ENCODE measurements at places on chromosomes 12 and 14.

DNA sequence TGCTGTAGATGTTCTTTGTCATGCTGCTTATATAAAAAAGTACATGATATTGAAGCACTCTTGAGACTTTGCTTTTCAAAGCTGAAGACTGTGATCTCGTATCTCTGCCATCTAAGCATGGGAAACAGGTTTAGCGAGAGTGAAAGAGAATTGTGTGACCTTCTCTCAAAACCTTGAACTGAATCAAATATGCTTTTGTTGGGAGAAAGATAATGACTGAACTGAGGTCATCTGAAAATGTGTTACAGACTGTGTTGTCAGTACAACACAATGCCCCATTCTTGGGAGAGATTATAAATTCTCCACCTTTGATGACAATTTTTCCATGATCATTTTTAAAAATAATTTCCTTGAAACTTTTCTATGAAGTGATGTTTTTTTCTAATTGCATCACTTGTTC lies 272.1 kb upstream of the SEL1L start:
- DNase-seq: no peak

DNA sequence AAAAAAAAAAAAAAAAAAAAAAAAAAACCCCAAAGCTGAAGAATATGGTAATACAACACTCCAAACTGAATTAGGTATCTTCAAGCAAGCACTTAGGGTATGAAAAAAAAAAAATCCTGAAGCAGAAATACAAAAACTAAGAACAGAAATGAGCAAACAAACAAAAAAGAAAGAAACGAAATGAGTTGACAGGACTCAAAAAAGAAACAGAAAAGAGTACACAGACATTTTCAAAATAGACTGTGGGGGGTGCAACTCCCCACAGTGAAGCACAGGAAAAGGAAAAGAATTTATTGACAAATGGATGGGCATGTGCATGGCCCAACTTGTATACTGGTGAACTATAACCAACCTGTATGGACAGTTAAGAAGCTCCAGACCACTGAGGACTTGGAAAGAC lies 24.6 kb downstream of the RPS6KA5 start:
- DNase-seq: no peak

DNA sequence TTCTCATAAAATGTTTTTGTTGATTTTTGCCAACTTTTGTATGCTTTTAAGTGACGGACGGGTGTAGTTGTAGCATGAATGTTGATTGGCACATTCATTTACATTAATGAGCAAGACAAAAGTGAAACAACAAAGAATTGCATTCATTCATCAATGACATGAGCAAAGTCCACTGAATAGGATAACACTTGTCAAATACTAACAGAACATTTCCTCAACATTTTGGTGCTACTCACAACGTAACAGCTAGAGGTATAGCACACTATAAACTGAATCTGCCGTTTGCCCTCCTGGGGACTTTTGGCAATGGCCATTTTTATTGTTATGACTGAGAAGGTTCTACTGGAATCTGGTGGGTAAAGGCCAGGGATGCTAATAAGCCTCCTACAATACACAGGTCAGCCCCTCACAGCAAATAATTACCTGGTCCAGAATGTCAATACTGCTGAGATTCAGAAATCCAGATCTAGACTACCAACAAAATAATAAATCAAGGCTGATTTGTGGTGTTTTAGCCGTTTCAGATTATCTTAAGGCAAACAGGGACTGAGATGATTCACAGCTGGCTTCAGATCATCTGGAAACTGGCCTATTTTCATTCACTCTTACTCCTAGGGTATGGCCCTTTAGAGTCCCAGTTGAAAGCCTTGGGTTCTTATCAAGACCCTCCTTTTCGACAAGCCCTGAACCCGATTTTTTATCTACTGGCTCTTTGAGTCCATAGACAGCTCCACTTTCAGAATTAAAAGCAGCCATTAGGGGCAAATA lies 22.5 kb upstream of the CDKN3 start:
- no peak for DNase-seq

DNA sequence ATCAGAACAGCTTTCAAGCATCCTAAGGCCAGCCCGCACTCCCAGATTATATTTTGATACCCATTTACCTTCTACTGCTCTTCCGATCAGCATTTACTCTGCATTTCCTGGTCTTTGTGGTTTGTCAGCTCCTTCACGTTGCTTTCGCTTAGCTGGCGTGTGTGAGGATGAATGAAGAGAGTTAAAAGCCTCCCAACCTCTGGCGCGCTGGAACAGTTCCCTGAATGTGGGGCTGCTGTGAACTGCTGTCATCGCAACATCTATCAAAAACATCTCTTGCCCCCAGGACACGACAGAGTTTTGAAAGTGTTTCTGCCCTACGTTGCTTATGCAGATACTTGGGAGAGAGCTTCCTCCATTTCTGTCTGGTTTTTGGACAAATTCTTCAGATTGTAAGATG lies 129.2 kb downstream of the KCNA5 start:
- no peak for DNase-seq

- DNase-seq: no peak
Observed at GRCh38 chr14:76088326-76088725, 63.4 kb upstream of the GPATCH2L start.

- DNase-seq: no peak
Observed at GRCh38 chr14:23494223-23494622, 24.7 kb downstream of the NGDN start.

- peak; percentile 83 for DNase-seq
Observed at GRCh38 chr12:50050410-50051098, 6.8 kb upstream of the ASIC1 start.

DNA sequence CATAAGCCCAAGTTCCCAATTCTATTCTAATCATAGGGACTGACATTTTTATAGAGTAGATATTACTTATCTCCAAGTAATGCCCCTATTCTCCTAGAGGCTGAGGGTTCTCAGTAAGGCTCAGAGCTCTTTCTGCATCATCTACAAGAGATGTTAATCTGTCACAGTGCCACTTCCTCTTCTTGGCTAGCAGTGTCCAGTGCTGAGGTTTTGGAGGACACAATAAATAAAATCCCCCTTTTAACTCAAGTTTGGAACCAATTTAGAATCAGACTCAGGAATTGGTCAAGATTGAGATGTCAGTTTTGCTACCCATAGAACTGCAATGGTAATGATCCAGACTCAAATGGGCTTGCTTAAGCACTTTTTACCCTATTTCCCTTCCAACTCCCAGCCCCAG lies 154.1 kb upstream of the ARID2 start:
- DNase-seq: no peak

GRCh38 chr14:54567639-54568561 lies 972 bp downstream of the SAMD4A start:
- peak; percentile 68 for DNase-seq

DNA sequence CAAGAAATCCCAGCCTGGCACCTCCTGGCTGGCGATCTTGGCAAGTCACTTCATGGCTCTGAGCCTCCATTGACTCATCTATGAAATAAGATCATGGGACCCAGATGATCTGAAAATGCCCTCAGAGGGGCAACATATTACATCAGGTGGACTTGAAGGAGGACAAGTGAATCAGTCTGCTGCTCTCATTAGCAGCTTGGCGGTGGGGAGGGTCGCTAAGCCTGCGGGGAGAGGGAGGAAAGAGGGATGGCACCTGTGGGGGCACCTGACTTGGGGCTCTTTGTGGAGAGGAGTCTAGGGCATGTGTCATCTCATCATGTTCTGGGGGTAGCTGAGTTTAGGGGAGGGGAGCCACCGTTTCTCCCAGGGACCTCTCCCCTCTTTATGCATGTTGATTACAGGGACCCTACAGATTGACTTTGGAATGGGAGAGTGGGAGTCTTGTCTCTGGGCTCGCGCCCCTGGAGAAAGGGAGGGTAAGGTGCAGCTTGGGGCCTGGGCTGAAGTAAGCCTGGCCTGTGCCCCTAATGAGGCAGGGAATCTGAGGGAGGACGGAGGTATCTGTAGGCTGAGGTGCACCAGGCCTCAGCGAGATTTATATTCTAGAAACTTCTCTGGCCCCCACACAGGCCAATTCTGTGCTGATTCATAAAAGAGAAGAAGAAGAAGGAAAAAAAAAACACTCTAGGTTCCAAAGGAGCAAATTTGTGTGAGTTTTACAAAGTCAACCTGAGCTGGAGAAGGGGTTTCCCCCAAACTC lies 29.3 kb upstream of the BATF start:
- no peak for DNase-seq

- DNase-seq: no peak
Observed at GRCh38 chr12:26712892-26713291, 120.1 kb downstream of the ITPR2 start.

GRCh38 chr12:84159260-84159659 lies 753.3 kb downstream of the SLC6A15 start:
- no peak for DNase-seq

DNA sequence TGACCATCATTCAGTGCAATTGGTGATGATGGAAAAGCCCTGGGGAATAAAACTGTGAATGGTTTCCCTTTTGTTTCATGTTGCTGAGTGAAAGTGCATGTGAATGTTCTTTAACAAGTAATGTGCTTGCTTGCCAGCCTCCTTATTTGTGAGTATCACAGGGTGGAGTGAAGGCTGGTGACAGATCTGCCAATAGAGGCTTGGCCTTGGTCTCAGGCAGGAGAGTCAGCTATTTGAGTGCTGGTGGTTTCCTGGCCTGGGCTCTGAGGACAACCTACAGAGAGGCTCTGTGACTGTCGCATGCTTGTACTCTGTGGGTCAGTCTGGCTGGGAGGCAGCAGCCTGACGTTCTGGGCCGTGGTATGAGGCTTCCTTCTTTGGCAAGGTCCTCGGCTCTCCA lies 20.7 kb downstream of the KRT85 start:
- no peak for DNase-seq

DNA sequence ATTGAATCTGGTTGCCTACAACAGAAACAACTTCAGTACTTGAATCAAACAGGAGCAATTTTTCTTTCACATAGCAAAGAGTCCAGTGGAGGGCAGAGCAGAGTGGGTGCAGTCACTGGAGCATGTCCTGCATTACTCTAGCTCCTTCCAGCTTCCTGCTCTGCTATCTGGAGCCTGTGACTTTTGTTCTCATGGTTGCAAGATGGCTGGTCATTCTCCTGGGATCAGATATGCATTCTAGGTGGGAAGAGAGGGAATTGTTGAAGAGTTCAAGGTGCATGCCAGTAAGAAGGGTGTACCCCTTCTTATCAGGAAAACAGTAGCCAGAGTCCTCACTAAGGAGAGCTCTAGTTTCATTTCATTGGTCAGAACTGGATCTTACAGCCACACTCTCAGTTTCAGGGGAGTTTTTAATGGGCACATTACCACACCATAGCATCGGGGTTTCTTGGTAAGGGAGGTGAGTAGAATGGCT lies 8.0 kb downstream of the IFT43 start:
- DNase-seq: no peak

DNA sequence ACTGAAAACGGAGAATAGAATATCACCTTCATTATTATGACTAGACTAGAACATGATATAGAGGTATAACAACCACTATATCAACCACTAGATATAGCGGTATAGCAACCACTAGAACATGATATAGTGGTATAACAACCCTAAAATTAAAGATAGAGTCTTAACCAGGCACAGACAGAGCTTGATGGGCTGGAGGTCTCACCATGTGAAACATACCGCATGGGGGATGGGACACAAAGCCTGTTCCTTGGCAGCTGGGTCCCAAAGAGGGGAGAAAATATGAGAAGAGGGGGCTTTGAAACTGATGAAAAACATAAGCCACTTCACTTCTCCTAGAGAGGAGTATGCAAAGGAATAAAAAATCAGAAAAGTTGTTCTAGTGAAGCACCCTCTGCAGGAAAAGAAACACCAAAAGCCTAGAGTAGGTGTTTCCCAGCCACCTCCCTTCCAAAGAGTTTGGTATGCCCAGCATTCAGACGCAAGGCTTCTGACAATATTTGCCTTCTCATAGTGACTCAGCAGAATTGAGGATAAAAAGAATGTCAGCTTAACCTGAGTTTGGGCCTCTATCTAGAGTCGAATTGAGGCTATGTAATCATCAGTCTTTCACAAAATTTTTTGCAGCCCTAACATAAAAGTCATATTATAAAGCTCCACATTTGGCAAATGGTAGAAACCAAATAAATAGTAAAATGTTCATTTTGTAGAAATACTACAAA lies 316.4 kb downstream of the NOVA1 start:
- DNase-seq: no peak

DNA sequence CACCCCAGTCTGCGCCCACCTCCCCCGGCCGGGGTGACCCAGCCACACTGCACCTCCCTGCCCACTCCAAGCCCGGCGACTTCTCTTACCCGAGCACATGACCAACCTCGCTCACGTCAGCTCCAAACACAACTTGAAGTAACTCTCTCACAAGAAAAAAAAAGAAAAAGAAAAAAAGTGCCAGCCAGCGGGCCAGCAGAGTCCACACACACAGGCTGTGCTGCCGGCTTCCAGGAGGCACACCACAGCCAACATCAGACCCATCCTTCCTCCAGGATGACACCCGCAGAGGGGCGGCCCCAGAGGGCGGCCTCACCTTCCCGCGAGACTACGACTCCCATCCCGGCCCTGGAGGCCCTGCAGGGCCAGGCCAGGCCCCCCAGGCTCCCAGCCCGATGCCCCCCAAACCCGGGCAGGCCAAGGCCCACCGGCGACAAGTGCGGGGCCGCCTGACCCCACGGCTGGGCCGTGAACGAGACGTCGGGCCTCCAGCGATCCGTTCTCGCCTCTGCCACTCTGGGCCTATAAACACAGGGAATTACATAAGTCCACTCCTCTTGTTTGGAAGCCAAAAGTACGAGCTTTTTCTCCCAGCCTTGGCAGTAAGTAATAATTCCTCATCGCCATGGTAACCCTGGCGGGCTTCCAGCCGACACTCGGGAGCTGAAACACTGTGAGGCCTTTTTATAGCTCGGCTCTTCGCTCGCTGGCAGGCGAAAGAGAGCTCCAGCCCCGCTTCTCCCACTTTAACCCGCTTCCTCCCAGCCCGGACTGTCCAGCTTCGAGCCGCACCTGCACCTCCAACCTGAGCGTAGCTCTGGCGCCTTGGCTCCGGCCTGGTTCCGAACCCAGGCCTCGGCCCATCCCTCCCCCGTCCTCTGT lies 49.1 kb downstream of the NCOR2 start:
- peak; percentile 93 for DNase-seq

GRCh38 chr14:100239211-100239839 lies 381 bp downstream of the YY1 start:
- peak; percentile 46 for DNase-seq

DNA sequence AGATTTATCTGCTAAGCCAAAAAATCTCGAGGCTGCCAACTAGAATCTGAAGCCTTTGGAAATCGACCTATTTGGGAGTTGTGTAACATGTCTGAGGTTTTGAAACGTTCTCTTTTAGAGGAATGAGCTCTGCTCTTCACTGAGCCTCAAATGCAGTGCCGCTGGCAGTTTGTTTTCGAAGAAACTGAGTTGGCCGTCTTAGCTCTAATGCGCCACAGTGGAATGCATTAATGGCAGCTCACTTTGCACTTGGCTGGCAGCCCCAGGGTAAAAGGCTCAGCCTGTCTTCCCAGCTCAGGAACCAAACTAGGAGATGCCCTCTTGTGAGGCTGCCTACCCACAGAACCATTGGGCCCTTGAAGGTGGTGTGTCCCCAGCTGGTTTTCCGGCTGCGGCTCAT lies 53.8 kb downstream of the SFSWAP start:
- DNase-seq: no peak

GRCh38 chr12:88225776-88226175 lies 83.7 kb downstream of the TMTC3 start:
- no peak for DNase-seq

Data from NCI-H524 (cell line).